ENCODE measurements at places on chromosomes 1 and 21. TPM values are rescaled to one million over a fixed set of nuclear protein-coding genes. Genes with fewer than 3 reads are reported as not detected.

DNA sequence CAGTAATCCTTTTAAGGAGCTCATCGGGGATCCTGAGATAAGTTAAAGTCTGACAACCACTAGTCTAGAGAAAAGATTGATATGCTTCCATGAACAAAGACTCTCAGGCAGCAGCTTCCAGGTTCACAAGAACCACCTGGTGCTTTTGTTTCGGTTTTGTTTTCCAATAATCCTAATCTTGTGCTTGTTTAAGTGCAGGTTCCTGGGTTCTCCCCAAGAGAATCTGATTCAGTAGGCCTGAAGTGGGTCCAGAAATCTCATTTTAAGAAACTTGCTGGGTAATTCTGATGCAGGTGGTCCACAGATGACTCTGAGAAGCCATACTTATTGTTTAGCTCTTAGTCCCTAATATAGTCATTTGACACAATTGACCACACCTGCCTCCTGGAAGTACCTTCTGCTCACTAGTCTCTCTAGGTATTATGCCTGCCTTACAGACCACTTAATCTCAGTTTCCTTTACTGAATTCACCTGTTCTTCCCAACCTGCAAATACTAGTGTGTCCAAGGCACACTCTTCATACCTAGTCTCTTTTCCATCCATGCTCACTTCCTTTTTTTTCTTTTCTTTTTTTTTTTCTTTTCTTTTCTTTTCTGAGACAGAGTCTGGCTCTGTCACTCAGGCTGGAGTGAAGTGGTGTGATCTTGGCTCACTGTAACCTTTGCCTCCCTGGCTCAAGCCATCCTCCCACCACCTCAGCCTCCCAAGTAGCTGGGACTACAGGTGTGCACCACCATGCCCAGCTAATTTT is 20.5 kb upstream of the FRRS1 start:
- no peak for DNase-seq

GRCh38 chr21:38661197-38661871 is 144.4 kb upstream of the ETS2 start:
- no peak for DNase-seq

DNA sequence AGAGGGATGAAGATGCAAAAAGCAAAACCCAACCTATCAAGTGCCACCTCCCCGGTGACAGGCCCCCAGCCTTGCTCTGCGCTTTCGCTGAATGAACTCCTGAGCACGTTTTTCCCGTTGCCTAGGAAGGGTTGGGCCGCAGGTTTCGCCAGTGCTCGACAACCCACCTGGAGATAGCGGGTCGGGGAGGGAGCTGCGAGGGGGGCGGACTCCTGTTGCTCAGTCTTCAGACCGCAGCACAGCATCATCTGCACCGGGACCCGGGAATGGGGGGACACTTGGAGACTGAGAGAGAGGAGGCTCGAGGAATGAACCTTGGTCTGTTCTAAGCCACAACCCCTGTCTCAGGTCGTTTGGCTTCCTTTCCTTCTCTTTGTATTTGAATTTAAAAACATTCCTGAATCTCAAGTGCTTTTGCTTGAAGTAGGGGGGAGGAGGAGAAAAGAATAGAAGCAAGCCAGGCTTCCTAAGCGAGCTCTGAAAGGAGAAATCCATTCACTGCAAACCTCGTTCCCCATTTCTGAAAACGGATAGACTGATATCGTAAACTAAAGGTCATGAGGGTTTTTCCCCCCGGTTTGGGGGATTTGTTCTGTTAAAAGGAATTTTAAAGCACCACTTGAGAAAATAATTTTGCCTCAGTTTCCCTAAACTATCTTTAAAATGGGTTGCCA is 1.2 kb downstream of the AK5 start:
- DNase-seq: no peak

CD34 gene
- 0.36 TPM for total RNA-seq

- DNase-seq: no peak
These were observed 36.2 kb upstream of the TMEM125 start for GRCh38 chr1:43233631-43234030.

DNA sequence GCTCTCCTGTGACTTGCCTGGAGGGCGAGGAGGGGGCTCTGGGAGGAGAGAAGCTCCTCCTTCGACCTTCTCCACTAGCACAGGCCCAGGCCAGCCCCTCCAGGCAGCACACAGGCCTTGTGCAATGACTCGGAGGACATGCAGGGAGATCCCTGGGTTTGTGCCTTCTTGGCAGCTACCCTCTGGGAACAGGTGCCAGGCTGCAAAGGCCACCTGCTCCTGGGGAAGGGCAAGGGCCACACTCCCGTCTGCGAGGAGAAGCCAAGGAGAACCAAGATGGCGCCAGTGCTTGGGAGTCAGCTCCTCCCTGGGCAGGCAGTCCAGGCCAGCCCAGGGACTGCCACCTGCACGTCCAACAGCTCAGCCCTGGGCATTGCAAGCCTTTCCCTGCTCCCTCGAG is 15.3 kb downstream of the CASZ1 start:
- no peak for DNase-seq

- DNase-seq: no peak
These were observed 71.5 kb downstream of the IFI44 start for GRCh38 chr1:78721136-78721535.

SLC25A34 gene
- total RNA-seq: 3.5 TPM

DNA sequence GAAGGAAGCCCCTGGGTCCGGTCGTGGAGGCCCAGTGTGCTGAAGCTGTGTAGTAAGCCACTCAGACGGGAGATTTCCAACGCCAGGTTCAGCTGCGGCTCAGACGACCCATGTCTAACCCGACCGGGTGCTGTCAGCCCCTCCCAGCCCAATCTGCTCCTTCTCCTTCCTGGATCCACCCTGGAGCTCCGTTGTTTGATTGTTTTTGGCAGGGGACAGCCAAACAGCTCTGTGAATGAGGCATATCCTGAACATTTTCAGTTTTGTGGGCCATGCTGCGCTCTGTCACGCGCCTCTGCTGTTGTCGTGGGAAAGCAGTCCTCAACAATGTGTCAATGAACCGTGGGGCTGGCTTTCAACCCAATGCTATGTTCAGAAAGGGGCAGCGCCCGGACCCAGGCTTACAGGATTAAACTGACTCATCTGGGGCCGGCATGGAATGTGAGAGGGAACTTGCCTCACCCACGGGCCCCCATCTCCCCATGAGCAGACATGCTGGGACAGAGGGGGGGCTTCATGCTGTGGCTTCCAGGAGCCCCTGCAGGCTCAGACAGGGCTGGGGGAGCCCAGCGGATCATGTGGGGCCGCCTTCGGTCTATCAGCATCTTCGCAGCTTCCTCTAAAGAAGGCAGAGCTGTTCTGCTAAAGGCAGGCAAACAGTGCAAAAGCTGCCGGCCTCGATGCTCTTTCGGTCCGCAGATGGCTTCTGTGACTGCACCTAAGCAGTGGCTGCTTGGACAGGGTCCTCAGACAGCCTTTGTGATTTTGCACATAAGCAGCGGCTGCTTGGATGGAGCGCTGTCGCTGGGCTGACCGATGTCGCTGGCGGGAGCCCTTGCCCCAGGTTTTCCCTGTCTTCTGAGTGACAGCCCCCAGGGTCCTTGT is 101.7 kb downstream of the RIPK4 start:
- DNase-seq: no peak

TRIM63 gene
- total RNA-seq: not detected

DNA sequence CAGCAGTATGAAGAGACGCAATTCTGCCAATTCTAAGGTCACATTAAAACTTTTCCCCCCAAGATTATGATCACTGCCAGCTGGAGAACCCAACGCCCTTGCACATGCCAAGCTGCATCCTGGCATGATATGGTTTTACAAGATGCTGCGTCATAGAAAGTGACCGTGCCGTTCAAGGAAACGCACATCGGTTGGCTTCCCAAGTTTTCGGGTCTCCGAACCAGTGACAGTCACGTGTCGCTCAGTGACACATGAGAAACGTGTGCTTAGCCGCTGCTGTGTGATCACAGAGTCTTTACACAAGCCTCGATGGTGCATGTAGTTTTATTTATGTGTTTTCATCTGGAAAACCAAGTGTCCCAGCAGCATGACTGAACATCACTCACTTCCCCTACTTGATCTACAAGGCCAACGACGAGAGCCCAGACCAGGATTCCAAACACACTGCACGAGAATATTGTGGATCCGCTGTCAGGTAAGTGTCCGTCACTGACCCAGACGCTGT is 7.4 kb downstream of the SMIM1 start:
- no peak for DNase-seq

RGSL1 gene
- not detected for total RNA-seq

- DNase-seq: peak; percentile 42
These were observed 133.4 kb downstream of the COP1 start for GRCh38 chr1:176073524-176074157.

RIT1 gene
- total RNA-seq: 19.4 TPM

DNA sequence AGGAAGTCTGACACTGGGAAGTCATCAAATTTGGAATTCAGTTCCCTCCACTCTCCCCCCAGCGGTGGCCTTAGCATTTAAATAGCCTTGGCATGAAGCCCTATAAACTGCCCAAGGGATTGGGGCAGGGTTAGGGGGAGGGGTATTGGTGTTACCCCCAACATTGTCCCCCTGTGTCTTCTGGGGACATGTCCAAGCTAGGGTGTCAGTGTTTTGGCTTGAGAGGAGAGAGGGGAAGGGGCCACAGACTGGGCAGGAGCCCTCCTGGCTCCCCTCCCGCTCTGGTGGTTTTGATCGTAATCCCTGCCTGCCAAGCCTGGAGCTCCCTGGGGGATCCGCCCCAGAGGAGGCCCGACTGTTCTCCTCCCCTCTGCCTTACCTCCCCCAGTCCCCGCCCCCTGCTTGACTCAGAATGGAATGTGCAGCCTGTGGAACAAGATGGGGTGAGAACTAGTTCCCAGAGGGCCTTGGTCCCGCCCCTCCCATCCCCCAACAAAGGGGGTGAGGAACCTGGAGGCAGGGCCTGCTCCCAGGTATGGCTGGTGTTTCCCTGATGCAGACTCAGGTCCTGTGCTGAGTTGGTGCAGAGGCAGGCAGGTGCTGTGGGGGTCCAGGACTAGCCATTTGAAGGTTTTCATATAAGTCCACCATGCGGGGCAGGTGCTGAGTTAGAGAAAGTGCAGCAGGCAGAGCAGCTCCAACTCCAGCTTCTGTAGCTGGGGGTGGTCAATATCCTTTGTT is 7.4 kb downstream of the SOX13 start:
- DNase-seq: peak; percentile 97

ORC1 gene
- total RNA-seq: 37.3 TPM

VTCN1 gene
- total RNA-seq: 0.40 TPM

LRIF1 gene
- 41.0 TPM for total RNA-seq

GRCh38 chr1:233695901-233696300 is 82.0 kb downstream of the KCNK1 start:
- DNase-seq: no peak

DNA sequence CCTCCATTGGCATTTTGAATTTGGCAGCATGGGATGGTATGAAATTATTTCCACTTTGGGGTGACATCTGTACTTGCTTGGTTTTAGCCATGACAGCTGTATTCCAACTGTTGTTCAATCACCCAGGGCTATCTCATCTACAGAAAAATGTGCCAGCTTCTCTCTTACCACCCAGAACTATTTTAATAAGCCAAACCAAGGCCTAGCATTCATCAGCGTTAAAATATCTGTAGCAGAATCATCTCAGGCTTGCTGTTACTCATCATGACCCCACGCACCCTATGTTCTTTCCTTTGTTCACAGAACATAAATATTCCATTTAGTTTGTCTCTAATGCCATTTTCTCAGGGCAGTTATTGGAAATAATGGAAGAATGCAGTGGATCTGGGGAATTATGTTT is 49.8 kb downstream of the GIPC2 start:
- peak; percentile 2 for DNase-seq

SERPINC1 gene
- total RNA-seq: 0.22 TPM

DNA sequence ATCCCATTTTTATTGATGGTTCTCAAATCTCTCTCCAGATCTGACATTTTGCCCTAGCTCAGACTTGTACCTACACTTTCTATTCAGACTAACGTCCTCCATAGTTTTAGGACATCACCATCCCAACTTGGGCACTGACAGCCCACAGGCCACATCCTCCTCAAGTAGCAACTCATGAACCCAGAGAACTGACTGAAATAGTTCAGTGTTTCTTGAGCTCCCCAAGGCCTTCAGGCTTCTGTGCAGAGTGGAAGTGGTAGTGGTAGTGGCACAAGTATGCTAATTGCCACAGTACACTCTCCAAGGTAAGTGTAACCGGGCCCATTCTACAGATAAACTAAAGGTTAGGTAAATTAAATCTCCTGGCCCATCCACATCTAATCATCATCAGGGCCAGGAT is 112.6 kb downstream of the SLC45A1 start:
- no peak for DNase-seq

GRCh38 chr1:229225331-229225782 is 45.6 kb upstream of the RAB4A start:
- no peak for DNase-seq

GBP5 gene
- total RNA-seq: not detected

PODN gene
- 0.41 TPM for total RNA-seq

MAP1LC3C gene
- 0.91 TPM for total RNA-seq

DNA sequence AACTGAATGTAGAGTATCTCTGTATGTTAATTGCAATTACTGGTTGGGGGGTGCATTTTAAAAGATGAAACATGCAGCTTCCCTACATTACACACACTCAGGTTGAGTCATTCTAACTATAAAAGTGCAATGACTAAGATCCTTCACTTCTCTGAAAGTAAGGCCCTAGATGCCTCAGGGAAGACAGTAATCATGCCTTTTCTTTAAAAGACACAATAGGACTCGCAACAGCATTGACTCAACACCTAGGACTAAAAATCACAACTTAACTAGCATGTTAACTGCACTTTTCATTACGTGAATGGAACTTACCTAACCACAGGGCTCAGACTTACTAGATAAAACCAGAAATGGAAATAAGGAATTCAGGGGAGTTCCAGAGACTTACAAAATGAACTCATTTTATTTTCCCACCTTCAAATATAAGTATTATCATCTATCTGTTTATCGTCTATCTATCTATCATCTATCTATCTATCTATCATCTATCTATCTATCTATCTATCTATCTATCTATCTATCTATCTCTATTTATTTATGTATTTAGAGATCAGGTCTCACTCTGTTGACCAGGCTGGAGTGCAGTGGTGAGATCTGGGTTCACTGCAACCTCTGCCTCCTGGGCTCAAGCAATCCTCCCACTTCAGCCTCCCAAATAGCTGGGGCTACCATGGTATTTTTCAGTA is 47.8 kb downstream of the CHML start:
- DNase-seq: no peak

CELA3B gene
- not detected for total RNA-seq
